NCI-H774 (cell line): ENCODE measurements at places on chromosomes 4 and X.

DNA sequence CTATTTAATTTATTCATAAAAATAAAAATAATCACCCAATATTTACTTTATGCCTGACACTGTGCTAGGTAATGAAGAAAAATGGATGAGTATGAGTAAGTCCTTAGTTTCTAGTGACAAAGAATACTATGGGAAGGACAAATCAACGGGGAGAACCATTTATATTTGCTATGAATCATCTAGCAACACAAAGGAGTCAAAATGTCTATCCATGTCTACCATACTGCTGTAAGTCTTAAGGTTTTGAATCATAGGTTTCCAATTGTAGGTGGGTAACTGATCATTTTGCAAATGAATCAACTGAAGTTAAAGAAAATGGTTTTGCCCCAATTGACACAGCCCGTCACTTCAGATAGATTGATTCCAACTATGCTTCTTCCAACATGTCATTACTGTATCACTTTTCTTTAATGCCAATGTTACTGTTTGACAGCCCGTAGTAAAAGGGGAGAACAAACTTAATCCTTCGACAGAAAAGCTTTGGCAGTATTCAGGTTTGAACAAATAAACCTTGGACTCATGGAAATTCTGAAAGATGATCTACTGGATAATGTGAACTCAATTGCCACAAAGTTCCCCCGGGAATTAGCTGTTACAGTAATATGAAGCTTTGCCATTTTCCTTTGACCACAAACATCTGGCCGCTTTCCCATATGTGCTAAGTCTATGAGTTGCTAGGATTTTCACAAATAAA is 3.2 kb downstream of the TDO2 start:
- no peak for DNase-seq

- no peak for DNase-seq
These were observed 320.2 kb upstream of the GATB start for GRCh38 chr4:152081024-152081423.

GRCh38 chr4:51895158-51895557 is 52.2 kb downstream of the DCUN1D4 start:
- DNase-seq: no peak

GRCh38 chr4:2829321-2829932 is 14.2 kb upstream of the ADD1 start:
- no peak for DNase-seq

GRCh38 chrX:45186643-45187026 is 14.0 kb downstream of the DIPK2B start:
- DNase-seq: no peak

DNA sequence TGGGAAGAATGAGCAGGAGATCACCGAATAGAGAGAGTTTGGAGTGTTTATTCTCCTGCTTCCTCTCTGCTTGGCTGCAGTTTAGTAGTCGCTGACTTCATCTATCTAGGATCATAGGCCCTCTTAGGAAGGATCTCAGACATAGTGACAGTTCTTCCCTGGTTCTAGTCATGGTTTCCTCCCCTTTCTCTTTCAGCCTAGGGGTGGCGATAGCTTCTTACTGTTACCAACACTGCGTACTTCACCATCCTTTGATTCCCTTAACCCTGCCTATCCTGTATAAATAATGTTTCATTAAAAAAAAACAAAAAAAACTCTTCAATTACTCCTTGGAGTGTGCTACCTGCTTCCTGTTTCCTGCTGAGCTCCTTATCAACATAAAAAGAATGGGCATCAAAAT is 103.8 kb downstream of the DDX53 start:
- no peak for DNase-seq

DNA sequence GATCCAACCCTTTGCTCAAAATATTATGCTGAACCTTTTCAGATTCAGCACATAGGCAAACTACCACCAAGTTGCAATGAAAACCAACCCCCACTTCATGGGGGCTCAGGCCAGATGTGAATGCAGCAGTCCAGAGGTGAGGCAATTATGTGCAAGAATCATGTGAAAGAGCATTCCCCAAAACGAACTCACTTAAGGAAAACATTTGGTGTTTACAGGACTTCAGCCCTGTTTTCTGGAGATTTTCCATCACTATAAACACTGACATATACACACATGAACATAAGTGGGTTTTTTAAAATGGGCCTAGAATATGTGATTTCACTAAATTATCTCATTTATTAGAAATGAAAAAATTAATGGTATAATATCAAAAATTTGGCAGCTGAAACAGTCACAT is 31.5 kb downstream of the BMP3 start:
- no peak for DNase-seq
